ENCODE measurements at places on chromosomes 4 and X.

GRCh38 chr4:3354455-3354811, 61.6 kb downstream of the RGS12 start:
- no peak for DNase-seq

DNA sequence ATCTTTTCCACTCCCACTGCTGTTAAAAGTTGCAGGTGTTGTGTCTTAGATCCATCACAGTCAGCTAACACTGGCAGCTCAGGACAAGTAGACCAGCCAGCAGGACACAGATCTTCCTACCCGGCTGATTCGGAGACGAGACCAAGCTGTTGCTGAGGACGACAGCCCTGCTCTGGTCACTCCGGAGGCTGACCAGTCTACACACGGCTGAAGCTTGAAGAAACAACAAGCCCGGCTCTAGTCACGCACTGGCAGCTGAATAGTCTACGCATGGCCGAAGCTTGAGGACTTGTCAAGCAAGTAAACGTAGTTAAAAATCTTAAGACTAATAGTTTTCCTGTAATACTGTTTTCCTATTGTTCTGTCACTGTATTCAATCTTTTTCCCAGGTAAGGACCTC, 1.8 kb downstream of the ACOX3 start:
- DNase-seq, result no peak

GRCh38 chr4:84644087-84644486, 61.2 kb downstream of the CDS1 start:
- DNase-seq, result no peak

GRCh38 chrX:113548308-113549015, 707.8 kb upstream of the AMOT start:
- no peak for DNase-seq

GRCh38 chr4:108954880-108955279, 192.0 kb upstream of the ETNPPL start:
- no peak for DNase-seq

- DNase-seq, result no peak
These were observed 33.5 kb upstream of the SLITRK4 start for GRCh38 chrX:143669395-143669794.

DNA sequence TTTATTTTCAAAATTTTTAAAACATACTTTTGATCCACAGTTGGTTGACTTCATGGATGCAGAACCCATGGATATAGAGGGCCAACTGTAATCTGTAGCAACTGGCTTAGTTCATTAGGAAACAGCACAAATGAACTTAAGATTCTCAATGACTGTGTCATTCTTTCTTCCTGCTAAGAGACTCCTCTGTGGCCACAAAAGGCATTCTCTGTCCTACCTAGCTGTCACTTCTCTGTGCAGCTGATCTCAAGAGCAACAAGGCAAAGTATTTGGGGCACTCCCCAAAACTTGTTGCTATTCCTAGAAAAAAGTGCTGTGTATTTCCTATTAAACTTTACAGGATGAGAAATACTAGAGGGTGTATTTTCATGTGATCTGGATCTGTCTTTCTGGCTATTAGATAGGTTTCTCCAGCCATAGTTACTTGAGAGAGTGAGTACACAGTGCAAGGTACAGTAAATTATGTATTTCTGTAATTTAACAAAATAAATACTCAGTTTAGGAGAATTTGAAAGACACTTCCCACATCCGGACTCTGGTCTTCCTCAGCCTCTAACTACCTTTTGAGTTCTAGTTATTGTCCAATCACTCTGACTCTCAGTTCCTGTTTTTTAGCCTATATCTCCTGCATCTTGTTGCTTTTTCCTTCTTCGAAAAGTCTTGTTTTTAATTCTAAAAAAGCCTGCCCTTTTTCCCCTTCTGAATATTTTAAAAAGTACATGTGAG, 21.8 kb downstream of the TLR2 start:
- no peak for DNase-seq
